SW 1271 (cell line): ENCODE measurements at places on chromosomes 6 and 20.

GRCh38 chr6:130132286-130132701, 90.5 kb downstream of the SAMD3 start:
- no peak for DNase-seq

GRCh38 chr6:159462431-159462830, 230.6 kb downstream of the SOD2 start:
- no peak for DNase-seq

- no peak for DNase-seq
These were observed 117.4 kb downstream of the MAFB start for GRCh38 chr20:40571639-40572038.

DNA sequence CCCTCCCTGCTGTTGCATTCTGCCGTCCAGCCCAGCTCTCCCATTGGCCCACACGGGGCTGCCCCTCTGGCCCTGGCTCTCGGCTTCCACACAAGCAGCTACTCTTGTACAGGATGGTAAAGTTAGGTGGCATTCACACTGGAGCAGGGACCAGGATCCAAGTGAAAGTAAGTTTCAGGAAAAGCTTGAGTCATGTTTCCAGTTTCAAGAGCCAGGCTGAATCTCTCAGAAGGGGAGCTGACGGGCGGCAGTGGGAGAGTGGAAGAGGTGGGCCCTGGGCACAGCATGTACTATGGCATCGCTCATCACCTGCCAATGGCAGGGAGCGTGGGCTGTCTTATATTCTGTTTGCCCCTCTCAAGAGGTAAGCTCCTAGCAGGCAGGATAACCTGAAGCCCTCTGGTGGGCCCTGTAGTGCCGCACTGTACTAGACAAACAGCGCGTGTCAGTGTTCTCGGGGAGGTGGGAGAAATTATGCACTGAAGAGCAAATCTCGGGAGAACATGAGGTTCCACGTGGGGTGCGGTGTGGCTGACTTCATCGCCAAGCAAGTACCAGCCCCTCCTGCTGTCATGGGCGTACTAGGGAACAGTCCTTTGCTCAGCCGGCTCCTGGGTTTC, 241.5 kb downstream of the NRN1 start:
- no peak for DNase-seq

GRCh38 chr20:14984768-14985622, 647.6 kb upstream of the FLRT3 start:
- DNase-seq: no peak

DNA sequence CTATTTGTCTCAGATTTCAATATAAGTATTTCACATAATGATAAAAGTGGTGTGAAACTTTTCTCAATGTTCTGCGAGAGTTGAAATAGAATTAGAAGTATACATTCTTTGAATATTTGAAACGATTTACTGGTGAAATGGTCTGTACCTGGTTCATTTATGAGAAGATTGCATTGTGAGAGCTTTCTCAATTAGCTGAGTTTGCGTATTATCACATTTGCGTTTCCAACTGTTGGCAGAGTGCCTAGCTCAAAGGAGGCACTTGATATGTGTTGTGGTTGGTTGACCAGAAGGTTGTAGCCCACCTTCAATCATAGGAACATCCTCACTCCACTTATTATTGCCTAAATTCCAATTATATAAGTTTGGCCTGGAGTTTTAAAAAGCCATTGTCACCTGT, 58.8 kb upstream of the EXOC2 start:
- DNase-seq: no peak

DNA sequence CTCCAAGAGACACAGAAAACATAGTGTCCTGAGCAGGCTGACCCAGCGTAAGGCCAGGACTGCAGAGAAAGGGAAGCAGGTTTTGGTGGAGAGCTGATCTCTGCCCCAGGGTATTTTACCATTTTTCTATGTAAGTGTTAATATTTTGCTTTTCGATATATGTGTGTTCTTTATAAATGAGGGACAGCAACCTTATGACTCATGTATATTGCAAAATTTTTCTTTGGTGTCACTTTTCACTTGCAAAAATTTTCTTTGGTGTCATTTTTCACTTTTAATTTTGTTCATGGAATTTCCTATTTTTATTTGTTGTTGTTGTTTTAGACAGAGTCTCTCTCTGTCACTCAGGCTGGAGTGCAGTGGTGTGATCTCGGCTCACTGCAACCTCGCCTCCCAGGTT, 34.6 kb upstream of the PXDC1 start:
- DNase-seq: no peak
